ENCODE measurements at places on chromosomes 5 and 9.
A peak's percentile ranks its signal among the peaks of the same experiment; 100 is the strongest.

GRCh38 chr5:80739057-80739456 is 84.3 kb upstream of the DHFR start:
- DNase-seq: no peak

- DNase-seq: no peak
Measured at GRCh38 chr5:8239646-8240045, 370.7 kb downstream of the MTRR start.

GRCh38 chr5:67014957-67015400 is 181.6 kb downstream of the CD180 start:
- no peak for DNase-seq

DNA sequence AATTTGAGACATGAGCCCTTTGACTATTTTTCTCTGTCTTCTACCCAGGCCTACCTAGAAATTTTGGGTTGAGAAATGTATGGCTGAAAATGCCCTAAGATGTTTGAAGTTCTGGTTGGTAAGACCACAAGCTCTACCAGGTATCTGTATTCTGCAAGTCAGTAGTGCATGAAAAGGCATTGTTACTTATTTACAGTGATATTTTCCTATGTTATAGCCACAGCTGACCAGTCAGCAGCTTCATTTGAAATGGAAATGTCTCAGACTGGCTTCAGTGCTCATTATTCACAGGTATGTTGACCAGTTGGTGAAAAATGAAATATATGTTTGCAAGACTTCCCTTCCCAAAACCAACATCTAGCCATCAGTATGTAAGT is 91.9 kb upstream of the ITGA2 start:
- no peak for DNase-seq

GRCh38 chr9:128895556-128895955 is 13.6 kb downstream of the LRRC8A start:
- DNase-seq: no peak

- no peak for DNase-seq
Measured at GRCh38 chr5:107213025-107213424, 457.7 kb downstream of the EFNA5 start.

- DNase-seq: no peak
Measured at GRCh38 chr9:126986506-126986951, 71.9 kb downstream of the RALGPS1 start.

- no peak for DNase-seq
Measured at GRCh38 chr5:127899214-127899610, 184.4 kb upstream of the SLC12A2 start.

GRCh38 chr9:104810421-104811339 is 46.8 kb downstream of the NIPSNAP3B start:
- no peak for DNase-seq

- DNase-seq: no peak
Measured at GRCh38 chr9:18208166-18209059, 265.5 kb upstream of the ADAMTSL1 start.

- peak; percentile 34 for DNase-seq
Measured at GRCh38 chr5:171342362-171343111, 33.5 kb downstream of the TLX3 start.

- DNase-seq: no peak
Measured at GRCh38 chr5:175047048-175047447, 322.7 kb downstream of the MSX2 start.

GRCh38 chr5:138967791-138968448 is 92.8 kb upstream of the LRRTM2 start:
- DNase-seq: no peak

DNA sequence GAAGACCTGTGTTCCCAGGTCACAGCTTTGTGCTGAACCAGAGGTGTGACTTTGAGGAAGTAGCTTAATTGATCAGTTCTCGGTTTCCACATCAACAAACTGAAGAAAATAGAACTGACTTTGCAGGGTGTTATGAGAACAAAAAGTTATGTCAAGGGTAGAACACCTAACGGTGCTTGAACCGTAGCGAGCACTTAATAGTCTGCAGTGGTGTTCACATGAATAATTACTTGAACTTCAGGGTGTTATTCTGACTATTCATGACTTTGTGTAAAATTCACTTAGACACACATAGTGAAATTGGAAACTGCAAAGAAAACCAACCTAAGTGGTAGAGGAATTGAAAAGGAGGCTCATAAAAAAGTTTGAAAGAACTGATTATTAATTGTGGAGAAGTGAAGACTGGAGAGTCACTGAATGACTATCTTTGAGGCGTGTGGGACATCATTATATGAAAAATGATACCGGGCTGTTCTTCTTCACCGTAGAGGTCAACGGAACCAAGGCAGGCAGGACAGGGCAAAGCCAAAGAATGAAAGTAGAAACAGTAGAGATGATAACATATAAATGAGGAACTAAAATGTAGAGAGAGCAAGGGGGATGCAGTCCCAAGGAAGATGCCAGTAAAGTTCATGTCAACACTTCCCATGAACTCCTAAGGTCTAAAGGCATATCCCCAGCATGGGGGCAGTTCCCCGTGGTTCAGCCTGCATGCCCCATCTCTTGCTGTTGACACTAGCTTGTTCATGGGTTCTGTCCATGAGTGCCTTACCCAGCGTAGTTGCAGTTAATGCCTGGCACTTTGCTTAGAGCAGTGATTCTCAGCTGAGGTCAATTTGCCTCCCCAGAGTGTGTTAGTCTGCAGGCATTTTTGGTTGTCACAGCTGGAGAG is 118.7 kb downstream of the ZNF462 start:
- DNase-seq: no peak

GRCh38 chr5:167259806-167260205 is 1031.6 kb upstream of the WWC1 start:
- no peak for DNase-seq

GRCh38 chr5:26749829-26750228 is 288.6 kb downstream of the CDH9 start:
- DNase-seq: no peak

DNA sequence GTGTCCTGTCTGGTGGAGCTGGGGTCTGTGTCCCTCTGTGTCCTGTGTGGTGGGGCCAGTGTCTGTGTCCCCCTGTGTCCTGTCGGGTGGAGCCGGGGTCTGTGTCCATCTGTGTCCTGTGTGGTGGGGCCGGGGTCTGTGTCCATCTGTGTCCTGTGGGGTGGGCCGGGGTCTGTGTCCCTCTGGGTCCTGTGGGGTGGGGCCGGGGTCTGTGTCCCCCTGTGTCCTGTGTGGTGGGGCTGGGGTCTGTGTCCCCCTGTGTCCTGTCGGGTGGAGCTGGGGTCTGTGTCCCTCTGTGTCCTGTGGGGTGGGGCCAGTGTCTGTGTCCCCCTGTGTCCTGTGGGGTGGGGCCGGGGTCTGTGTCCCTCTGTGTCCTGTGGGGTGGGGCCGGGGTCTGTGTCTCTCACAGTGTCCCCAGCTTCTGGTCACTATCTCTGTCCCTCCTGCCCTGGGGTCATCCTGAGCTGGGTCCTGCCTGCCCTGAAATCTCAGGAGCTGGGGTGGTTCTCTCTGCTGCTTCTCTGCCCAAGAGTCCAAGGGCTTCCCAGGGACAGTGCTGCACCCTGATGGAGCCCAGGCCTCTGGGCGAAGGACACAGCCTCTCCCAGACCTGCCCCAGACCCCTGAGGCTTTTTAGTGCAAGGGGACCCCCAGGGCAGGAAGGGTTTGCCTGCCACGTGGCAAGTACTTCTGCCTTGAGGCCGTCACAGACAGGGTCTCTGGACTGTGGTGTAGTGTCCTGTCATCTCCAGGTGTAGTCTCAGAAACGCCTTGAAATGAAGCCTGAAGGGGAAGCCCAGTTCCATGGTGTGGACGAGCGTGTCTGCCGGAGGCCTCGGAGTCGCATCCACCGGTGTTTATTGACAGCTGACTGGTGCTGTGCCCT is 131.3 kb downstream of the RXRA start:
- no peak for DNase-seq

DNA sequence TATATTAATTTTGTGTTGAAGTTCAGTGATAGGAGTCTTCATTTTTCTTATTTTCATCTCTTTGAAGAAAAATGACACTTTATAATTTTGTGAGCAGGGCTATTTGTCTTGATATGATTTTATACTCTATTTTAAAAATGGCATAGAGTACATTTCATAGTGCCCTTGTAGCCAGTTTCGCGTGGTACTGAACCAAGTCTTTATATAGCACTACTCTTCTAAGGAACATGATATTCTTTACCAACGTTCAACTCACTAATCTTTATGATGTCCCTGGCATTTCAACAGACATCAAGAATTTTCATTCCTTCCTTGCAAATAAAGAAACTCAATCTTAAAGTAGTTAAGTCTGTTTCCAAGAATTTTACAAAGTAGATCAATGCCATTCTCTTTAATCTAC is 41.5 kb upstream of the HOMER1 start:
- DNase-seq: no peak

DNA sequence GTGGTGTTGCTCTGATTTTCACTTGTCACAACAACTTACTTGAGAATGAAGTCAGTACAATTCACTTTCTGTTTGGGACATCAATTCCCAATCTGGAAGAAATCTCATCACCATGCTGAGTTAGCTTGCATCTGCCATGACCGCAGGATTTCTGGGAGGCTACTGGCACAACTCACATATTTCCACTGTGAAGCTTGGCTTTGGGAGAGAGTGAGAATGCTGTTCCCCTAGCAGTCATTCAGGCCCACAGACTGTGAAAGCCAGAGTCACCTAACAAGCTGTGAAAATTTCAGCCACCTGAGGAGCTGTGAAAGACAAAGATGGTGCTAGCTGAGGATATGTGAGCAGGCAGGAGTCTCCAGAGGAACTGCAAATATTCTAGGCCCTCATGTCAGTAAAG is 365.2 kb upstream of the TUSC1 start:
- no peak for DNase-seq

GRCh38 chr5:172918421-172919371 is 40.5 kb upstream of the RPL26L1 start:
- DNase-seq: no peak

GRCh38 chr5:176803943-176804498 is 6.3 kb upstream of the UNC5A start:
- DNase-seq: no peak

DNA sequence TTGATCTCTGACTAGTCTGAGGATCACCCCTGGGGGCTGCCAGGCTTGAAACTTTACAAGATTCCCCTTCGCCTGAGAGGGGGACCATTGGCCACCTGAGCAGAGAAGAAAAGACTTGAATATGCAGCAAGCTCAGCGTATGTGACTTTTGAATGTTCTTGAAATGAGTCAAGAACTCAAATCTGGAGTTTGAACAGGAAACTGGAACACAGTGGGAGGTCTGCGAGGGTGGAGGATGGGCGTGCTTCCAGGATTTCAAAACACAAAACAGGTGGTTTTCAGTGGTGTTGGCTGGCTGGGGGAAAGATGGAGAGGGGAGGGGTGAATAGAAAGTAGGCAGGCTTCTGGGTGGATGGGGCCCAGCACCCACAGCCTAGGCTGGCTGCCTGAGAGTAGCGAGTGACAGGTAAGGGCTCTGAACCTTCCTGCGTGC is 40.6 kb downstream of the TMEM174 start:
- no peak for DNase-seq

DNA sequence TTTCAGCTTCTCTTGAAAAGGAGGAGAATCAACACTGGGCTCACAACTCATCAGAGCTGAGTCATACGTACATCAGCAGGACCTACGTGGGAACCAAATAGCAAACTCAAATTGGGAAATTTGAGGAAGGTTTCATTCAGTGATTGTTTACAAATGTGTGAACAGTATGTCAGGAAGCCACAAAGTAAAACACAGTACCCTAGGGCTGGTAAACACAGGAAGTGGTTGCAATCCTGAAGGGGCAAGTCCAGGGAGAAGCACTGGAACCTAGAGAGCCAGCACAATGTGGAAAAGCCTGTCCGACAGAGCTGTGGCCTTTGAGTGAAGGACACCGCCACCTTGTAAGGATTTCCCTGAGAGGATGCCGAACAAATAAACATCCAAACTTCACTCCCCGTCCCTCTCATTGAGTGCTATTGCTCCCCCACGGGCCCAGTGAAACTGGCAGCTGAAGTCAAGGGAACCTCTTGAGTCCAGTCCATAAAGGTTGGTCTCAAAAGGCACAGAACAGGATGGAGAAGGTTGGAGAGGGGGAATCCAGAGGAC is 26.7 kb upstream of the RICTOR start:
- no peak for DNase-seq

DNA sequence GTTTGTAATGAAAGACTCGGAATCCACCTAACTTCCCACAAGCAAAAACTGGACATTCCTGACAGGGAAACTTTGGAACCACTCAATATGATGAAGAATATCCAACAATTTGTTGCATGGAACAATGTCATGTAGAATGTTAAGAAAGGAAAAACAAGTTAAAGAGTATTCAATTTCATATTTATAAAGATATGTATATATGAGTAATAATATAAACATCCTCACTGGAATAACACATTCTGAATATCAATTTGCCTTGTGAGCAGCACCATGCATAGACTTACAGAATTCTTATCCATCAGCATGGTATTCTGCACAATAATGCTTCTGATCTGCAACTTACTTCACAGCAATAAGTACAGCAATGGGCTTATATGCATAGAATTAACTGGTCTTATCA is 650.3 kb downstream of the SEMA5A start:
- DNase-seq: no peak

DNA sequence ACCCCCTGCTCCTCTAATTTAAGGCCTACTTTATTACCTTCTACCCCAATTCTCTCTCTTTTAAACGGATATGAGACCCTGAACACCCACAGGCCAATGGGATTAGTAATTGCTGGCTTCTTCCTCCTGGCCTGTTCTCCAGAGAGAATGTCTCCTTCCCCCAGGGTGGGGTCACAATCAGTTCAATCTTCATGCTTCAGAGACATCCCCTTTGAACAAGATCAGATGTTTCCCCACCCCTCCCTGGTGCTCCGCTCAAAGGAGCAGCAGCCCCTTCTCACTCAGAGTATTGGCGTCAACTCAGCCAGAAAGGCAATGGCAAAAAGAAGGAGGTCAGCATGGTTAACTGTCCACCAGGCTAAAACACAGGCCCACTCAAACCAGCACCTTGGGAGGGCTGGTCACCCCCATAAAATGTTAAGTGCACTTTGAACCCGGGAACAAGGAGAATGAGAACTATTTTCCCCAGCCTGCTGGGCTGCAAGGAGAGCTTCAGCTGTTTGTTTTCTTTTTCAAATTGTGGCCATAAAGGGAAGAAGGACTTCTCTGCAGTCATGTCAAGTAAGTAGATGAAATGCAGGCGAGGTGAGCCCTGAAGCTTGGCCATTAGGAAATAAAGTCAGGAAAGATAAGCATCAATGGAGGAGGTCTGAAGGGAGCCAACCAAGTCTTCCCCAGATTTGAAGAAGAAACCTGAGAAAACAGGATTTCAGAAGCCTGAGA is 20.1 kb downstream of the LHFPL2 start:
- no peak for DNase-seq

DNA sequence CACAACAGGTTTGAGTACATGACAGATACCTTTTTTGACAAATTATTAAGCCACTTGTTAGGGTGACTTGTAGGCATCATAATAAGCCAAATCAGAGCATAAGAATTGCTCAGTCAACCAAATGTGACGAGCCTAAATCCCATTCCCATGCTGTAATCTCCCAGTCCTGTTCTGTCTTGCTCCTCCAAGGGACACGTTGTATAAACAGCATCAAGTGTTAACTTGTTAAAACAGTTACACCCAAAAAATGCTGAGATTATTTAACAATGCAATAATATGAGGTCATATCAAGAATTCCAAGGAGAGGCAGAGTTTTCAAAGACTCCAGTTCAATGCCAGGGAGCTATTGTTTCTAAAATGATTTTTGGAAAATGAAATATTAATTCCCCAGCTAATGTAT is 76.2 kb downstream of the SH3TC2 start:
- DNase-seq: no peak

GRCh38 chr9:133967024-133967741 is 24.9 kb downstream of the VAV2 start:
- DNase-seq: no peak

GRCh38 chr5:133663397-133664054 is 51.2 kb upstream of the FSTL4 start:
- DNase-seq: no peak

GRCh38 chr5:113182658-113183344 is 206.2 kb downstream of the DCP2 start:
- DNase-seq: no peak

Measured in activated naive CD4-positive, alpha-beta T cell treated with anti-CD3 and anti-CD28 coated beads, Interleukin-2, amount 50 U/mL, for 72 hours (primary cell).